Pons (tissue), 1 donor: ENCODE measurements at places on chromosomes 12 and 14.

DNA sequence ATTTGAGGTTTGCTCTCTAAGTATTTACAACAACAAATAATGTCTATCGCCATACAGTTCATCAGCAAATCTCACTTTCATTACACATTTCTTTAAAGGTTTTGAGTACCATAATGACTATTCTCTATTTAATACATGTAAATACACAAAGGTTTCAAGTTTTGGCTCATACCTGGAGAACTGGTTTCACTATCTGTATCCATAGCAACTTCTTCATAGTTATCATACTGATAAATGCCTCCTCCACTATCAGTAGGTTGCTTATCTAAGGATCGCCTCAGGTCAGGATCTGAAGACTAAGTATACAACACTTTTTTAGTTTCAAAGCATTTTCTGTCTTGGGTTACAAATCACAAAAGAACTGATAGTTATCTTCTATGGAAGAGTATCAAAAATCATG lies 21.4 kb downstream of the ZFC3H1 start:
- no peak for DNase-seq

DNA sequence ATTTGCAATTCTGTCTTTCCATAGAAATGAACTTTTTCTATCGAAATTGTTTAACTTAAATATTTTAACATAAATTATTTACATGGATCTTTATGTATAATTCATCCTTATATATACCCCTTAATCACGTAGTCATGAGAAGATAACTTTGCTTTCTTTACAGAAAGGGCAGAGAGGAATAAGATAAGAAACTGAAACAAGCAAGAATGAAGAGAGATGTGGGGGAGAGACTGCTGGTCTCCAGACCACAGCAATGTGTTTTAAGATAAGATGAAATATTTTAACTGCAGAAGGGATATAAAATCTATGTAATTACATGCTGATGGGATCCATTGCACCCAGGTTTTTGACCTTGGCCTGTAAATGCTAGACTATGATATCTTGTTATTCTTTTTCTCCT lies 34.7 kb upstream of the DNM1L start:
- DNase-seq, result no peak

DNA sequence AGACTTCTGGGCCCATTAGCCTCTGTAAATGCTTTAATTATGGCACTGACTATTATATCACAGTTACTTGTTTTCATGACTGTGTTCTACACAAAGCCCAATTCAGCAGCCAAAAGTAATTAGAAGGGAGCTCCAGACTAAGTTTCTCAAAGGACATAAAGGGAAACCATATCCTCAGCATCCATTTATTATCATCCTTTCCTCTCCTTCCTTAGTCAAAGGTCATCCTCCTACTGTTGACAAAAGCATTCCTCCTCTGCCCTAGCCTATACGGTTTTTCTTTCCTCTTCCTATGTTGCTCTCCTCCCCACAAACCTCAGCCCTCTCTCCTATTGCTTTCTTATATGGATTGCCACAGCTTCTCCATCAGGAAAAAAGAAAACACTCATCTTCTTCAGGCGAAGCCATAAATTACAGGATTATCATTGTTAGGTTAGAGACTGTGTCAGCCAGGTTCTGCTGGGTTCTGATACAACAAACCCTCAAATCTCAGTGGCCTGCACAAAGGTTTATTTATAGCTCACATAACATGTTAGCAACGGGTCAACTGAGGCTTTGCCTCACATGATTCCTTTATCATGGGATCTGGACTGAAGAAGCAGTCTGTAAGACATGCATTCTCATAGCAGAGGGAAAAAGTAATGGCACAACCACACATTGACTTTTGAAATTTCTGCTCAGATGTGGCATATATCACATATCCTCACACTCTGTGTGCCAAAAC lies 207.2 kb downstream of the SLC5A8 start:
- no peak for DNase-seq

- no peak for DNase-seq
These were observed 42.2 kb upstream of the APPL2 start for GRCh38 chr12:105278043-105278697.

DNA sequence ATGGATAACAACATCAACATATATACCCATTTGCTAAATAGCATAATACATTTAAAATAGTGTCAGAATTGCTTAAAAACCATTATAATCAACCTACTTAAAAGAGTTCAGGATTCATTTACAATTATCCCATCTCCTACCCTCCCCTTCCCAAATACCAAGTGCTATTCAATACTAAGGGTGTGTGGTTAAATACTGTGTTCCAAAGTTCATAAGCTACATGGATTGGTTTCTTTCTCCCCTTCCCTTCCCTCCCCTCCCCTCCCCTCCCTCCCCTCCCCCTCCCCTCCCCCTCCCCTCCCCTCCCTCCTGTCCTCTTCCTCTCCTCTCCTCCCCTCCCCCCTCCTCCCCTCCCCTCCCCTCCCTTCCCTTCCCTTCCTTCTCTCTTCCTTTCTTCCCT lies 97.0 kb upstream of the NPAS3 start:
- no peak for DNase-seq
